ENCODE measurements at places on chromosomes 7 and 10.

DNA sequence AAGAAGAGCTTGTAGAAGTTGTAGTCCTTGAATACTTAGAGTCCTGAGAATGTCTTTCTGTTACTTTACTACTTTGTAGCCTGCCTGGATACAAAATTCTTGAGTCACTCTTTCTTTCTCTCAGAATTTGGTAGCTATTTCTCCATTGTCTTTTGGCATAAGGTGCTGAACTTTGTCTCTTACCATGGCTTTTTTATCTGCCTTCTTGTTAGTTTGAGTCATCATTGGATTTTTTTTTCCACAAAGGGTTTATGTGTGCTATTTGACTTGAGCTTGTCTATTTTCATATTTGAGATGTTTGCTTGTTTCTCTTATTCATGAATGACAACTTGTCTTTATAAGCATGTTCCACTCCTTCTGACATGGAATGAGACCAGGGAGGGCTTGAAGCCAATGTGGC lies 74.5 kb upstream of the EXOC6 start:
- no peak for DNase-seq

DNA sequence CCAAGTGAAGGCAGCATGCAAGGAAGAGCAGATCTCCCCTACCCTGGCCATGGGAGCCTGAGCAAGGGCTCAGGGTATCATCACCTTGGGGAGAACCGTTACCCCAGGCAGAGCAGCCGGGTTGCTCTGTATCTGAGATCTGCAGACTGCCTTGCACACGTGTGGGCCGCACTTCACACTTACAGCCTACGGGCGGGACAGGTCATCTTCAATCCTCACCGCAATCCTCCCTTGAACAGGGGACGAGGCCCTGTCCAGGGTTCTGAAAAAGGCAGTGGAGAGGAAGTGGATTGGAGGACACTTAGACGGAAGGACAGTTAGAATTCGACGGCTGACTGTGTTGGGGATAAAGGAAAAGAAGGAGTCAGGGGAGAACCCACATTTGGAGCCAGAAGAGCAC lies 51.4 kb downstream of the NPS start:
- no peak for DNase-seq

DNA sequence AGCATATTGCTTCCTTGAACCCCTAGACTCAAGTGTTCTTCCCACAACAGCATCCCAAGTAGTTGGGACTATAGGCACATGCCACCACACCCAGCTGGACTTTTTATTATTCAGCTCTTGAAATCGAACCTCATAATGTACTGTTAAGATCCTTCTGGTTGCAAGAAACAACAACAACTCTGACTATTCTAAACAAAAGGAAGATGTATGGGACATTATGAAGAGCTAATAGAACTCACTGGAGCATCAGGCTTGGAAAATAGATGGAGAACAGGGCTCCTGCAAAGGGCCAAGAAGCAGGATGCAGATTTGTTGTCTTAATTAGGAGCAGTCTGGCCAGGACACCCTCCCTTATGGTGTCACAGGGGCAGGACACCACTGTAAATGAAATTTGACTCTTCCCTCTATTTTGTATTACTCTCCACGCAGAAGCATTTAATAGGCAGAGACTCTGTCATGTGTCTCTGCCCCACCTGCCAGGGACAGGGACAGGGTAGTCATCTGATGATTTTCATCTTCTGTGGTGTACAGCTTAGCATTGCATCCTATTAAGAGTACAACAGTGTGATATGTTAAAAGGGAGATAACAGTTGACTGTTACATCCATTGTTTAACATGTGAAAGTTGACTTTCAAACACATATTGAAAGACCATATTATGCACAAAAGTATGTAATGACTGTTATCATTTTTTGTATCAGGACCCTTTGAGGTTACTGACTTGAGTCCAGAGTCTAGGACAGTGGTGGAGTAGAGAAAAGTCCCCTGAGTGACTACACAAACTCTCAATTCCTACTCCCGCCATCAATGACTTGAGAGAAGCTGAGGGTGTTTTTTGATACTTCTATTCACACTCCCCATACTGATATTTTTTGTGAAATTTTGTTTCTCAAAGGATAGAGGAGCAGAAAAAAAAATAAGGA lies 157.3 kb downstream of the LRRC4 start:
- no peak for DNase-seq

- no peak for DNase-seq
Measured at GRCh38 chr7:139634087-139634486, 110.6 kb downstream of the CLEC2L start.

GRCh38 chr7:11436316-11436715 lies 395.7 kb downstream of the THSD7A start:
- no peak for DNase-seq

- DNase-seq = no peak
Measured at GRCh38 chr7:151756076-151756731, 120.7 kb downstream of the PRKAG2 start.

DNA sequence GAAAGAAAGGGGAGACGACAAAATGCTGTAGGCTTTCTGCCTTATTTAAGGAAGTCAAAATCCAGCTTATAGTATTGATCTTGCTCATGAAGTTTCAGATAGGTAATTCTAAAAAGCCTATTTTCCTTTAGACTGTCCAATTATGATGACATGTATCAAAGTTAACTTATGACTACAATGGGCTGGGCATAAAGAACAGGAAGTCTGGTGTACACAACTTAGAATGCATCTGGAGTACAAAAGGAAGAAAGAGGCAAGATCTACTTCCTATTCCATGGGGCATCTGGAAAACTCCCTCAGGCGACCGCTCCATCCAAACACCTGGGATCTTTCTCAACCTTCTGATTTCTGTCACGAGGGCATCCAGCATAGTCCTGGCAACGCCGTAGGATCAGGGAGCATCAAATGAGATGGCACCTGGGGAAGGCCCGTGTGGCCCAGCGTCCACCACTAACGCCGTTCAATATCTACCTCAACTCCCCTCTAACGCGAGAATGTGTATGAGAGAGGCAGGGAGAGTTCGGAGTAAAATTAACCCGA lies 512 bp downstream of the FAM24B start:
- no peak for DNase-seq

GRCh38 chr7:99984593-99984992 lies 8.8 kb upstream of the AZGP1 start:
- DNase-seq = no peak

DNA sequence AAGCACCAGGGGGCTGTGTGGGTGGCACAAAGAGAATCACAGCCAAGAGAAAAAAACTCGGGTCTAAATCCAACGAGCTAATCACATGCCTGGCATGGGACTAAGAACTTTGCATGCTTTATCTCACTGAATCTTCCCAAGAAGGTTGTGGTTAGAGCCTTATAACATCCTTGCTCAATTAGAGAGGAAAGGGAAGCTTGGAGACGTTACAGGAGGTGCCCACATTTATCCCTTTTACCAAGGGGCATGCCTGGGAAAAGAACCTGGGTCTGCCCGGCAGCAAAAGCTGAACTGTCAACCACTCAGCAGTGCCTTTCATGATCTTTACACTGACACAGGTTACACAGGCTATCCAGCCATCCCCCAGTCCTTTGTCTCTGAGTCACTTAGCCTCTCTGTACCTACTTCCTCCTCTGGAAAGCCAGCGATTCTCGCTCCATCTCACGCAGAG lies 190.1 kb downstream of the PRPF18 start:
- no peak for DNase-seq

DNA sequence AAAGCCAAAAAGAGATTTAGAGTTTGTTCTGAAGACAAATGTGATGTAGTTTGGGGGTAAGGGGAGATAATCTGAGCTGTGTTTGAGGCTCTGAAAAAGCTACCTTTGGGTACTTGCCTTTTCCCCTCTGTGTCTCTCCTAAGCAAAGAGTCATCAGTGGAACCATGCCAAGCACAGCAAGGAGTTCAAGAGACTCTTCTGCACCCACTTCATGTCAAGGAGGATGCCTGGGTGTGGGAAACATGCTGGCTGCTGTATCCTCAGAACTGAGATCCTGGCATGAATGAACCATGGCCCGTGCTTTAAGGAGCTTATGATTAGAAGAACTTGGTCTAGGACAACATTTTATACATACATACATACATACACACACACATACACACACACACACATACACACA lies 142.9 kb downstream of the NOC3L start:
- DNase-seq = no peak

GRCh38 chr10:25768167-25768566 lies 165.9 kb upstream of the MYO3A start:
- no peak for DNase-seq

- no peak for DNase-seq
Measured at GRCh38 chr10:132131581-132132420, 54.9 kb upstream of the DPYSL4 start.

DNA sequence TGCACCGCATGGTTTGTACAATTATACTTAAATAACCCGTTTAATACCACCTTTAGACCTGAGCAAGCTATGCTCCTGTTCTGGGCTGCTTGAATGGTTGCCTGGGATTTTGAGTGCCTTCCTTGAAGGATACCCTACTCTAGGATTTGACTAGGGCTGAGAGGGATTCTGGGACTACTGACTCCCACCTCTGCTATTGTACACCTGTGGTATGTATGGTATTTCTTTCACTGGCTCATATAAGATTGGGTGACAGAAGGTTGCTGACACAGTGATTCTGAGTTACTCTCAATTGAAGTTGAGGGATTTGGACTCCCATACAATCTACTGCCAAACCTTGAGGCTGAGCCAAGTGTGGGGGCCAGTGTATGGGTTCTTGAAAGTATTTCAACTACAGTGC lies 494.4 kb upstream of the SEMA3D start:
- DNase-seq = no peak

- DNase-seq = no peak
Measured at GRCh38 chr7:149865437-149865836, 8.3 kb upstream of the ATP6V0E2 start.

DNA sequence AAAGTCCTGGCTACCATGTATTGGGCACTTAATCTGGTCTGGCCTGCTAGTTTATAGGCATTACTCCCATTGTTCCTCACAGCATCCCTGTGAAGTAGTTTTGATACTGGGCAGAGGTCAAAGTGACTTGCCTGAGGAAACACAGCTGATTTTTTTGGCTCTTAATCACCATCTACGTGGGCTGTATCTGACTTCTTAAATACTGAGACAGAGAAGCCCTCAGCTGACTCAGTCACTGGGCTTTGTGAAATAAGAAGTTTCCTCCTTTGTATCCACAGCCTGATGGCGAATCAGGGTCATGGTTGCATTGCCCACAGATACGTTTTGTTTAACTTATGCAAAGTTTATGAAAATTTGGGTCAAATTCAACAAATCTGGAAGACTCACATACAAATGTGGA lies 13.2 kb downstream of the TACR2 start:
- no peak for DNase-seq

DNA sequence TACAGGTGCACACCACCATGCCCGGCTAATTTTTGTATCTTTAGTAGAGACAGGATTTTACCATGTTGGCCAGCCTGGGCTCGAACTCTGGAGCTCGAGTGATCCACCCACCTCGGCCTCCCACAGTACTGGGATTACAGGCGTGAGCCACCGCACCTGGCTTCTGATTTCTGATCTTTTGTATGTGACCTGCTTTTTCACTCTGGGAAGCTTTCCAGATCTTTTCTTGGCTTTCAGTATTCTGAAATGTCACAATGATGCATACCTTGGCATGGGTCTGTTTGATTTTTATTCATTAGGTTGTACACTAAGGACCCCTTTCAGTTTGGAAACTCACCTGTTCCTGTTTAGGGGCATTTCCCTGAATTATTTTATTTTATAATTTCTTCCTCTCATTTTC lies 41.6 kb downstream of the PROSER2 start:
- no peak for DNase-seq

DNA sequence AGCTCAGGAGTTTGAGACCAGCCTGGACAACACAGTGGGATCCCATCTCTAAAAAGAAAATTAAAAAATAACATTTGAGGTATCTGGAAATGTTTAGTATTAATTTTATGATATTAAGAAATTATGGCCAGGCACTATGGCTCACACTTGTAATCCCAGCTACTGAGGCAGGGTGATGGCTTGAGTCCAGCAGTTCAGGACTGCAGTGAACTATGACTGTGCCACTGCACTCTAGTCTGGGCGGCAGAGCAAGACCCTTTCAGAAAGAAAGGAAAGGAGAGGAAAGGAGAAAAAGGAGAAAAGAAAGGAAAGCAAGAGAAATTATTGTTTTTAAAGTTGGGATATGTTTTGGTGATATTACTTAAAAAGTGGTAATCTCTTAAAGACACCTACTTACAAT lies 2.5 kb upstream of the CCDC186 start:
- no peak for DNase-seq

GRCh38 chr10:45198486-45199204 lies 116.8 kb downstream of the OR13A1 start:
- no peak for DNase-seq

DNA sequence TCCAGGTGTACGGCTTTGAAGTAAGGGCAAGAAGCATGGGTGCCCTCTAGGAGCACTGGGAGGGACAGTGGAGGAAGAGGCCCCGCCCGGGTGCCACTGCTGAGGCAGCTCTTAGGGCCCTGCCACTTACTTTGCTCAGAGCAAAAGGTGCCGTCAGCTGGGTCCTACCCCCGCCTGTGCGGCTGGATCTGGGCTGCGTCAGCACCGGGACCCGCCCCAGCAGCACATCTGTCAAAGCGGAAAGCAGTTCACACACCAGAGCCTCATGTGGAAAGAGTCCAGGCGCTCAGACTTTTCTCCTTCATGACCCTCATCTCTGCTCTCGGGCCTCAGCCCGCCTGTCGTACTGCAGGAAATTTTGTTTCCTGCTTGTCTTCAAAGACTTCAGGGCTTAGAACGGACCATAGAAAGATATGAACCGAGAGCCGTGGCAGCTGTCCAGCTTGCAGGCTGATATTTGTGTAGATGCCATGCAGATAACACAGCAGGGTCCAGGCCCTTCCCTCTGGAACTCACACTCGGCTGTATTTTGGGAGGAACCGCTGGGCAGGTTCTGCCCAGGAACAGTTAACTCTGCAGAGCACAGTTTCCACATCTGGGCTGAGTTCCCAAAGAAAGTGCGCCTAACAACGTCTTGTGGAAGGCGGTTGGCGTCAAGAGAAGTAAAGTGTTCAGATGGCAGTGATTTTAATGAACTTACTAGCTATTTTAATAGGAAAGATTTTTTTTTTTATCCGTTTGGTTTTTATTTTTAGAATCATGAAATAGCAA lies 44.3 kb upstream of the PRKAR1B start:
- no peak for DNase-seq

- no peak for DNase-seq
Measured at GRCh38 chr7:20407585-20408466, 77.1 kb downstream of the ITGB8 start.

DNA sequence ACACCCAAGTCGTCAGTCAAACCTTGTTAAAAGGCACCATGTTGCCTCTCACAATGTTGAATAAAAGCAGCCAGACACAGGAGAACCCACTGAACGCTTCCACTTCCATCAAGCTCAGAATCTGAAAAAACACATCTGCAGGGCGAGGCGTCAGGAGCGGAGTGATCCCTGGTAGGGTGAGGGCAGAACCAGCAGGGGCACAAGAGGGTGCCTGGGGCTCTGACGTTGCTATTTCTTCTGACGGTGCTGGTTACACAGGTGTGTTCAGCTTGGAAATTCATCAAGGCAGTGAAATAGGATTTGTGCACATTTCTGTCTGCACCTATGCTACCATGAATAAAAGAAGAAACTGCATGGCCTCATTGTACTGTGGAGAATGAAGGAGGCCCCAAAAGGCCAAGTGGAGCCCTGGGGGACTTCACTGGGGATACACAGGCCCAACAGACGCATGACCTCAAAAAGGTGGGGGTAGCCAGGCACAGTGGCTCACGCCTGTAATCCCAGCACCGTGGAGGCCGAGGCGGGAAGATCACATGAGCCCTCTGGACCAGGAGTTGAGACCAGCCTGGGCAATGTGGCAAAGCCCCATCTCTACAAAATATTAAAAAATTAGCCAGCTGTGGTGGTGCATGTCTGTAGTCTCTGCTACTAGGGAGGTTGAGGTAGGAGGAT lies 19.2 kb upstream of the NCAPG2 start:
- DNase-seq = no peak
